Occipital lobe (tissue), 3 donors: ENCODE measurements at places on chromosomes 2 and 18. TPM values are rescaled to one million over a fixed set of nuclear protein-coding genes. Genes with fewer than 3 reads are reported as not detected.

The SYT4 gene
- total RNA-seq, result 499 TPM

The NOSTRIN gene
- total RNA-seq, result 3.9 TPM

The PIEZO2 gene
- 8.0 TPM for total RNA-seq

The FBXO36 gene
- 6.2 TPM for total RNA-seq

The B3GNT7 gene
- 1.2 TPM for total RNA-seq

The DTYMK gene
- 10.0 TPM for total RNA-seq

The SRD5A2 gene
- not detected for total RNA-seq

The ZDBF2 gene
- 35.7 TPM for total RNA-seq

The NT5C1B gene
- total RNA-seq, result not detected

The TNFAIP6 gene
- 0.31 TPM for total RNA-seq

The UGT1A3 gene
- not detected for total RNA-seq

The SMYD1 gene
- total RNA-seq, result not detected

The PLEKHH2 gene
- total RNA-seq, result 8.4 TPM

The PLA2R1 gene
- 1.7 TPM for total RNA-seq

The ANKRD29 gene
- total RNA-seq, result 1.2 TPM

GRCh38 chr2:199458009-199458805 is 468 bp upstream of the SATB2 start:
- no peak for DNase-seq

GRCh38 chr2:132586835-132587234 is 83.2 kb downstream of the LYPD1 start:
- DNase-seq, result no peak

- no peak for DNase-seq
Observed at GRCh38 chr2:160499865-160500264, 6.3 kb upstream of the RBMS1 start.

DNA sequence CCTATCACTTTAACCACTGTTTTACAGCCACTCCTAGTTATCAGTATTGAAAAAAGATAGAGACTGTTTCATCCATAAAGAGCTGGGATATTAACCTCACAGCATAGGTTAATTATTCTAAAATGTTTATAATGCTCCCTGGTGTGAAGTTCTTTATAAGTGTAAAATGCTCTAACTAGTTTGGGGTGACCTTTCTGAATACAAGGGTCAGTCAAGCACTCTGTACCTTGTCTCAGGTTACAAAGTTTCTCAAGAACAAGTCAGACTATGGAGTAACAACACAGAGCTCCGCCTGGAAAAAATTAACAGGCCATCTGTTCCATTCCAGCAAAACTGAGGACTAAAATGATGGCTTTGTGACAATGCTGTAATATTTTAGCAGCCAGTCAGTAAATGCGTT is 107.4 kb downstream of the NOL4 start:
- DNase-seq, result no peak

DNA sequence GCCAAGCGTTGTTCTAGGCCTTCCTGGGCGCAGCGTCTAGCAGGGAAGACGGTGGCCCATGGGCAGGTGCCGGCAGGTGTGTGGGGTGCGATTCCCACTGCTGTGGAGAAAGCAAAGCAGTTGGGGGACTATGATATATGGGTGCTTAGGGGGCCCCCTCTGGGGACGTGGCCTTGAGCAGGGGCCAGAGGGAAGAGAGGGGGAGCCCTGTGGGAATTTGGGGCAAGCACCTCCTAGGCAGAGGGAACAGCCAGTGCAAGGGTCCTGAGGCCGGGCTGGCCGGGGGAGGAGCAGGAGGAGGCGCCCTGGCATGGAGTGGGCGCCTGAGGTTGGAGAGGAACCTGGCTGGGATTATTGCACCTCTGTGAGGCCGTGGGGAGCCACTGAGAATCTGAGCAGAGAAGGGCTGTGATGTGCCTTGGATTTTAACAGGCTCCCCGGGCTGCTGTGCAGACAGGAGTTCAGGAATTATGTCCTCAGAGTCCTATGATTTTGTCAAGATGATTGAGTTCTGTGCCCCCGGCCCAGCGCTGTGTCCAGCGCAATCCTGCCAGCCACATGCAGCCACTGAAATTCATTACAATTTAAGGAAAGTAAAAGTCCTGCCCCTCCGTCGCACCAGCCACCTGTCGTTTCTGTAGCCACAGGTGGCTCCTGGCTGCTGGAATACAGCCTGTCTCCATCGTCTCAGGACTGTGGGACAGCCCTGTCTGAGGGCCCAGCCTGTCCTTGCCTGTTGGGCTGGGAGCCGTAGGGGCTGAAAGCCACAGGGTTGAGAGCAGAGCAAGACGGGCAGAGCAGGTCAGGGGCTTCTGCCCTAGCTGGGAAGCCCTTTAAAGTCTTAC is 9.1 kb upstream of the KLHL30 start:
- no peak for DNase-seq

DNA sequence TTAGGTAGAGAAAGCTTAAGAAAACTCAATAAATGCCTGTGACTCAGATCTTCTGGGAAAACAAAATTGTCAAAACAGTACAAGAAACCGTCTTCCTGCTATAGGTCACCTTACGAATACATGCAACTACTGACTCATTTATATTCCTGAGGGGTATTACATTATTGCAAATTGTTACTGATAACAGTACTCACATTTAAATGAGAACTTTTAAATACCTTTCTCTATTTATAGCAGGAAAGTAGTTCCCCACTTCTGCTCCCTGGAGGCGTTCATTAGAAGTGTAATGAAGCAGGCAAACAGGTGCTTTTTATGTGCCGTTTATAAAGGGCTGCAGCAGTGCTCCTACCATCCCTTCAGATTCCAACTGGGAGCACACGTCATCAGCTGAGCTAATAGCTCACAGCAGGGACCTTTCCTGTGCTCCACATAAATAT is 65.1 kb upstream of the RPRM start:
- no peak for DNase-seq

DNA sequence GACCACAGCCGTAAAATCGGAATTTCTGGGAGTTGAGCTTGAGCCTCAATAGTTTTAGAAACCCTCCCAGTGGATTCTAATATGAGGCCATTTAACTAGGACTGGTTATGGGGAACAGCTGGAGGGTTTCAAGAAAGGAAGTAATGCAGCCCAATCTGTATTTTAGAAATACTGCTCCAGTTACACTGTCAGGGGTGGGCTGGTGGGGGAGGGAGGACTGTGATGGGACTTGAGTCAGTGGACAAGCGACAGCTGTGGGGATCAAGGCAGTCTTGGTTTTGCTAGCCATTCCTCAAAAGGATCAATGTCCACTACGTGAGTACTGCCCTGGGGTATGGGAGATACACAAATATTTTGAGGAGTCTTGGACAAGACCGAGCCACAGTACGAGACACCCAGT is 34.8 kb downstream of the ASB1 start:
- no peak for DNase-seq

- no peak for DNase-seq
Observed at GRCh38 chr2:72142570-72143440, 4.9 kb downstream of the CYP26B1 start.

- no peak for DNase-seq
Observed at GRCh38 chr2:51410331-51410730, 378.4 kb upstream of the NRXN1 start.

DNA sequence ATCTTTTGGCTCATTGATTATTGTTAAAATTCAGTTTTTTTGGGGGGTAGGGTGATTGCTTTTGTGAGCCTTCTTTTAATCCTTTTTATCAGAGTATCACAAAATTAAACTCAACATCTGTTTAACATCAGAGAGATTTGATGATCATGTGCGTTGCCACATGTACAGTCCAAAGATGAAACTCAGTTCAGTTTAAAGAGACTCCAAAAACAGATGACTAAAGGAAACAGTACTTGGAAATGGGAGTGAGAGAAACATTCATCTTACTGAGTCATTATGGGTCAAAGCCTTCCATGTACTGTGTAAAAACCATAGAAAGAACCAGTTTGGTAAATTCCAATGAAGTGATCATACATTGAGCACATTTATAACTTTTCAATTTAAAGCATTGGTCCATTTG is 53.0 kb downstream of the LYPD6 start:
- no peak for DNase-seq

- no peak for DNase-seq
Observed at GRCh38 chr2:150147889-150148683, 339.4 kb downstream of the RND3 start.

- DNase-seq, result no peak
Observed at GRCh38 chr2:96204836-96205624, 3.6 kb downstream of the STARD7 start.

DNA sequence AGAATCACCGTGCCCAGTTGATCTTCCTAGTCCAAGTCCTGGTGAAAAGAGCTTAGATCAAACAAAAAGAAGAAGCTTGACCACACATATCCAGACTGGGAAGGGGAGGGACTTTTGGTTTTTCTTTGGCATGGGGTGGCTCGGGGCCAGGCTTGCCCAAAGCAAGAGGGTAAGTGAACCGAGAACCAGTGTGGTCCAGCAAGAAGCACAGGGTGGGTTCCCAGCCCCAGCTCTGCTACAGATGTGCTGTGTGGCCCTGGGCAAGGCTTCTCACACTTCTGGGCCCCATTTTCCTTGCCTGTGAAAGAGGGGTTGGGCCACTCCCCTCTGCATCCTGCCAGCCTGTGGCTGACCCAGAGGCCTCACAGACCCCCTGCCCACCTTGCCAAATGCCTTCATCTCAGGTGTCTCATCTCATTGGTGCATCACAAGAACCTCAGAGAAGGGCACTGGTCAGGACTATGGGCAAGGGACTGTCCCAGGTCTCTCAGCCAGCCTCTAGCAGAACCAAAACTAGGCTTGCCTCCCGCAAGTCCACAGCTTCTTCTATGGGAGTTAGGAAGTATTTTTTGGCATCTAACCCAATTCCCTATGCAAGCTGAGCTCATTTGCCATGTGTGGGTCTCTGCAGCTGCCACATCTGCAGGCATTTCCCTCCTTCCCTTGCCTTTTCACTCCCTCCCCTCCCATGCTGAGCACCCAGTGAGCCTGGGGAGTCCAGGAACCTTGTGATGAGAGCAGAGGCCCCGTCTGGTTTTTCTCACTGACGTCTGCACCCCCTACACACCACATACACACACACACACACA is 6.9 kb downstream of the ATP6V1B1 start:
- DNase-seq, result no peak

DNA sequence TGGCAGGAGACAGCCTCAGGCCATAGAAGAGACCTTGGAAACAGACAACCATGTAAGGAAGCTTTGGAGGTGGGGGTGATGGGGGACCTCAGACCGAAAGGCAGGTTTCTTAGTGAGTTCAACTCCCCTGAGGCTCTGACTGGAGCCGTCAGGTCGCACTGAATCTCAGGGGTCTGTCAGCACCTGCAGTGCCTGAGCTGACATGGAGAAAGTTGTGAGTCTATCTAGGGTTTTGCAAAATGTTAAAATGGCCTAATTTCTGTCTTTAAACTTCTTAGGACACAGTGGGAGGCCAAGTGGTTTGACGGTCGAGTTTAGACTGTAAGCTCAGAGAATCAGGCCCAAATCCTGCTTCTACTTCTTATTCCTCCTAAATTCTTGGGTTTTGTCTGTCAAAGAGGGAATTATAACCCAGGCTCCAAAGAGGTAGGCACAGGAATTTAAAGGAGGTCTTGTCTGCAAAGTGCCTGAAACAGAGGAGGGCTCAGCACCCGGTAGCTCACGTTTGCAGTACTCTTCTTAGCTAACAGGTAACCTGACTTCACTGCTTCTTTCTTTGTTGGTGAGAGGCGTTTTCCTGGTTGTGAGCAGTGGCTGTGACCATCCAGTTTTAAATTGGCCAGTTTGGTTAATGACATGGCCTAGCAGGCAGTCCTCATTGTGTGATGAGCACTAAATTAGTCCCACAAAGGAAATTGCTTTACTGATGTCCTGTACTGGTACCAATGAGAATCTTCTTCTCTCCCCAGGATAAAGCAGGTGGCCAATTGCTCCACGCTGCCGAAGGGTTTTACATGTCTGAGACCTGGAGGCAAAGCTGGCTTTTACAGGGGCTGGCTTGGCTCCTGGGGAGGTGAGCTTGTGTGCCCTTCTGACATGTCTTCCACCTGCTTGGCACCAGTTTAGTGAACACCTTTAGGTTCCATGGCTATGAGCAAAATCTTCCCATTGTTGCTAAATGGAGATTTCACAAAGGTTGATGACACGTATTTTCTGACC is 95.7 kb downstream of the MYCN start:
- no peak for DNase-seq

GRCh38 chr2:34280606-34281005 is 681.5 kb upstream of the FAM98A start:
- DNase-seq, result no peak

GRCh38 chr18:9209279-9209678 is 72.7 kb downstream of the ANKRD12 start:
- no peak for DNase-seq

DNA sequence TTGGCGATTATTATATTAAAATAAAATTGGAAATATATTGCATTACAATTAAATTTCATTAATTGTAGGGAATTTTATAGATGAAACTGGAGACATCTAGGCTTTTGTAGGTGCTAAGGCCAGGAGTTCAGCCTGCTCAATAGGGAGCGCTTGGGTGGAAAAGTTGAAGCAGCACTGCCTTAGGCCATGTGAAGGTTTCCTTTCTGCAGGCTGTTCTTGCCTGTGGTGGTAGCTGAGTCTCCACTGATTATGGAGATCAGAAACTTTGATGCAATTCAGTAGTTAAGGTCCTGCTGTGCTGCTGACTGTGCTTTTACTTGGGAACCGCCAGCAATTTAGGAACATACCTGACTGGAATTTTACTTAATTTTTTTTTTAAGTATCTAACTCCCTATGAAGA is 179.9 kb upstream of the BOD1L2 start:
- no peak for DNase-seq

- DNase-seq, result no peak
Observed at GRCh38 chr2:204950695-204951346, 405.5 kb downstream of the PARD3B start.

DNA sequence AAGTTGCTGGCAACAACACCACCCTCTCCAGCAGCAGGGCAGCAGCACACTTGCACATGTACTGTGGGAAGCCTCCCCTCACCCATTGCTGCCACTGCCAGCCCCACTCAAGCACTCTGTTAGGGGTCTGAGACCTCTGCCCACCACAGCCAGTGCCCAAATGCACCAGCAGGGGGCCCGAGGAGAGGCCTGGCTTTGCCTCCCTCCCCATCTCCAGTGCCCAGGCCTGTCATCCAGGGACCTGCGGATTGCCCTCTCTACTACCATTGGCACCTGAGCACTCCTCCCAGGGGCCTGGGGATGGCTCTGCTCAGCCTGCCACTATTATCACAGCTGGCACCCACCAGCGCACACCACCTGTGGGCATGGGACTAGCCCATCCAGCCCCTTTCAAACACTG is 175.7 kb downstream of the PMAIP1 start:
- no peak for DNase-seq

DNA sequence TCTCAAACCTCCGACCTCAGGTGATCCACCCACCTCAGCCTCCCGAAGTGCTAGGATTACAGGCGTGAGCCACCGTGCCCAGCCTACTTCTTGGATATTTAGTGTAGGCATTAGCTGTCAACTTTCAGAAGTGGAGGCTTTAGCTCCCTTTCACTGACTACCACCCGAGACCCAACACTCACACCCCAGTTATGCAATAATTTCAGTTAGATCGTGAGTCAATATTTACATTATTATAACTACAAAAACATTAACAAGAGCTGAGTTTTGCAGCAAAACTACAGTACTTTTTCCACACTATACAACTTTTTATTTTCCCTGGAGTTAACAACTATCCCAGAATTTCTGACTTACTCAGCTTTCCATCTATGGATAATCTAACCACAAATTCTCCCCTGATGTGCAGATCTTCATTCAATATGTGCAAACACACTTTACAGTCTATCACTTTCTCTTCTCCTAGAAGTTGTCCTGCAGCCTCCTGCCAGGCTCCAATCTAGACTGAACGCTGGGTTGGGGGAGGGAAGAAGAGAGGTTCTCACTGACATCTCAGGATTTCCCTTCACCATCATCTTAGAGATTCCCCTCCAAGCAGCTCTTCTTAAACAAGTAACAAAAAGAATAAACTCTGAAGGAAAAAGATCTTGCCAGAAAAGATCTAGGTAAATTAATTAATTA is 10.1 kb downstream of the TBC1D8 start:
- no peak for DNase-seq

GRCh38 chr2:240226672-240227537 is 86.4 kb upstream of the OTOS start:
- DNase-seq, result no peak
